ENCODE measurements at places on chromosomes 16 and 17.

GRCh38 chr17:12536472-12536871 lies 129.2 kb upstream of the MYOCD start:
- peak; percentile 44 for DNase-seq

- peak; percentile 3 for DNase-seq
Observed at GRCh38 chr17:67434061-67434525, 57.0 kb downstream of the PITPNC1 start.

- no peak for DNase-seq
Observed at GRCh38 chr17:42560246-42560645, 1.7 kb upstream of the COASY start.

DNA sequence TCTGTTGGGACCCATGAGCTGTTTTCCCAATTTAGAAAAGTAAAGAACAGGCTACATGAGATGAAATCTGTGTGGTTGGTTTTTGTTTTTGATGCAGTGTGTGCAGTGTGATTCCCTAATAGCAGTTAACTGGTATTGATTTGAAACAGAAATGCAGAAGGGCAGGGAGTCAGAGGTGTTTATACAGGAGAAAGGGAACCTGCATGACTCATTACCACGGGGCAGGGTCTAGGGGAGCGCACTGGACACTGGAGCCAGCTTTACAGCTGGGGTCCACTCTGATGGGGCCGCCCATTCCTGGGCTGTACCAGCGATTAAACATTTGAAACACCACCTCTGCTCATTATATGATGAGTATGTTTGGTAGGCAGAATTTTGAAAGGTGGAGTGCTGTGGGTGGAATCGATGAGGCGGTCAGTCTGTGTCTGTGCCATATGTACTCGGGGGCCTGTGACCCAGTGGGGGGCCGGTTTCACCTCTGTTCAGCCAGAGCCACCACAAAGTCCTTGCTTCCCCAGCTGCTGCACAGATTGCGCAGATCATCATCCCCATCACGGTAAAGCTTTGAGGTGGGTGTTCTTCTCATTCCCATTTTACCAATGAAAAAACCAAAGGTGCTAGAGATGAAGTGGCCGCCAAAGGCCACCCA lies 142.5 kb downstream of the CMIP start:
- DNase-seq, result no peak

DNA sequence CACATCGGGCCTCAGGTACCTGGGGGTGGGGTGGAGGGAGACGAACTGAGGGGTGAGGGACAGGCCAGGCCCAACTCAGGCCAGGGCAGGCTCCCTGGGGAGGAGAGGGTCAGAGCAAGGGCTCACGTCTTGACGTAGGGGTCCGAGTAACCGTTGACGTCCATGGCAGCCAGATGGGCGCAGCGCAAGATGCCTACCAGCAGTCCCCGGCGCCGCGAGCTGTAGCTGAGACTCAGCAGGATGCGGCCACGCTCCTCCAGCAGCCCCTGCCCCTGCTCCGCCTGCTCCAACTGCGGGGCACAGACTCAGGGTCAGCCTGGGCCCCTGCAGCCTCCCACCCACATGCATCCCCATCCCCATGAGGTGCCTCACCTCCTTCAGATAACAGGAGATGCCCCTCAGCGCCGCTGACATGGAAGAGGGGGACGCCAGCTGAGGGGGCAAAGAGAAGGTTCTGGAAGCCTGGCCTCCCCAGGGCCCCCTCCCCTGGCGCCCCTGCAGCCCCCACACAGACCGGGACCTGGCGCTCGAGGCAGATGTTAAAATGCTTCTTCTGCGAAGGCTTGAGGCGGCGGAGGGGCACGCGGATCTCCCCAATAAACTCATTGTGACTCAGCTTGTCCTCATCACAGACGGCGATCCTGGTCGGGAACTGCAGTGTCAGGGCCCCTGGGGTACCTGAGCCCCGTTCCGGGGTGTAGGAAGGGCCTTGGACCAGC lies 4.0 kb downstream of the DOC2A start:
- no peak for DNase-seq

DNA sequence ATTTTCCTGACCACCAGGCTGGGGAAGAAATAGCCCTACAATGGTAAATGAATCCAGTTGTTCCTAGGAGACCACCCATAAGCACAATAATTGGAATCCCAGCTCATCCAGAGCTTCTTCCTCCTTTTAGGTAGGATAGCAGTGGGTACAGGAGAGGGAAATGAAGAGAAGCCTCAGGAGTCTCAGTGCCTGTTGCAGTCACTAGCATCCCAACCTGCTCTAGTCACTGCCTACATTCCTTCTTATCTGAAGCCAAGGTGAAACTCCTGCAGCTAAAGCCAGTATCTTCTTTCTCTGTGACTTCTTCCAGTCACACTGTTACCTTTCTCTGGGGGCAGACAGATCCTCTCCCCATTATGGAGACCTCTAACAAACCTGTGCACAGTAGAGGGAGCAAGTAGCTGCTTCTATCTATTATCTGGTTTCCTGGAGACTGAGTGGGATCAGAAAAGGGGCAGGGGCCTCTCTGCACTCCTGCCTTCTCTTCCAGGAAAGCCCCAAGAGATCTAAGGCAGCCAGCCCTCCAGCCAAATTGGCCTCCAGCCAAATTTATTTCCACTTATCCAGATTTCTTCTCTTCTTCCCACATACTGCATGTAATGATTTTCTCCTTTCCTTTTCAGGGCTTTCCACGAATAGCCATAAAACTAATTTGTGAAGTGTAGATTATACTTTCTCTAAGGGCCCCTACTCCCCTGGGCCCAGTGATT lies 85.5 kb downstream of the SSH2 start:
- peak; percentile 20 for DNase-seq

DNA sequence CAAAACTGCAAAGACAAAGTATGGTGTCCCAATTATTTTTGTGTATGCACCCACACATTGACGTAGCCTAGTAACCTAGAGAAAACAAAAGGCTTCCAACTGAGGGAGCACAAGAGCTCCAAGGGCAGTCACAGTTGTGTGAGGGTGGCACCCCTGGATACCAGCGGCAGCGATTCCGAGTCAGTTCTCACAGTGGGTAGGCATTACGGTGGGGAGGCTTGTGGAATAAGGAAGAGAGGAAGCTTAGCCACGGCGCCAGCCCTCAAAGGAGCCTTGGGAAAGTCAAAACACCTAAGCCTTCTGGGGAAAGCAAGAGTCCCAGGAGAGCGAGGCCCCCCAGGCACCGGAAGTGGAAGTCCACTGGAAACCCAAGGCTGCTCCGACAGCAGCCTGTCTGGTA lies 31.0 kb upstream of the ADCY9 start:
- DNase-seq, result no peak

GRCh38 chr17:48026502-48027321 lies 10.9 kb downstream of the COPZ2 start:
- peak; percentile 82 for DNase-seq

GRCh38 chr17:49548051-49548505 lies 27.6 kb upstream of the NXPH3 start:
- no peak for DNase-seq

DNA sequence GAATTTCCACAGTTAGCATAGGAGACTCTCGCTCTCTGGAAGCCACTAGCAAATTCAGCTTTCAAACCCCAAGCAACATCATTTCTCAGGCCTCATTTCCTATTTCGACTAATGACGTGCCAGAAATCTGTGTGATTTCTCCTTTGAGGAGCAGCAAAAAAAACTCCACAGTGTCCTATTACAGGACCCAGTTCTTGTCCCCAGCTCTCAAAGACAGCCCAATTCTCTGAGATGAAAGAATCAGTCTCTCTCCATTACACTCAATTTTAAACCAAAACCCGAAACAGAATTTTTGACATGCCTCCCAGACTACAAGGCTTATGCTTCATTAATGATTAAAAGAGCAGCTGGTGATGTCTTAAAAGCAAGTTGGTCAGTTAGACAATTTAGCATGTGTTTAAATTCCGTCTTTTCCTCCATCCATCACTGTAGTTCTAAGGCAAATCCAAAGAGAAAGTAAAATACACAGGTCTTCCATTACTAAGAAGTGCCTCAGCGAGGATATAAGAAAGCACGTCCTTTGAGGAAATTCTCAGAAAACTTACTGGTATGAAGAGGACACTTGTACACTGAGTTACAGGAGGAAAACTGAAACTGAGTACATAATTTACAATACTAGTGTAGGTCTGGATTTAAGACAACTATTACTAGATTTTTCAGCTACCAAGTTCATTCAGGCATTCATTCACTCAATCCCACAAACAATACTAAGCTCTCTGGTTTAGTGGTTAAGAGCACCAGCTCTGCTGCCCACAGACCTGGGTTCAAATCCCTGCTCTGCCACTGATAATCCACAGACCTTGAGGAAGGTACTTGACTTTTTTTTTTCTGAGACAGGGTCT lies 12.5 kb downstream of the TOM1L2 start:
- peak; percentile 36 for DNase-seq

DNA sequence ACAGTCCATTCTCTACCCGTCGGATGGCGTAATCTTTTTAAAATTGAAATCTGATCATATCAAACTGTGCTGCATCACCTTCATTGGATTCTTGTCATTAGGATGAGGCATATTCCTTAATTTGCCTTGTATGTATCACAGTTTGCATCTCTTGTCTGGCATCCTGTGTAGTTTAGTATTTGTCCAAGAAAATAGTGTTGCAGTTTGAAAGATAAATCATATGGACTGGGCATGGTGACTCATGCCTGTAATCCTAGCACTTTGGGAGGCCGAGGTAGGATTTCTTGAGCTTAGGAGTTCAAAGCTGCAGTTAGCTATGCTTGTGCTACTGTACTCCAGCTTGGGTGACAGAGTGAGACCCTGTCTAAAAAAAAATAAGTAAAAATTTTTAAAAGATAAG lies 5.8 kb upstream of the RSL1D1 start:
- DNase-seq, result peak; percentile 73

- no peak for DNase-seq
Observed at GRCh38 chr17:7493941-7494340, 9.8 kb downstream of the POLR2A start.

- DNase-seq, result no peak
Observed at GRCh38 chr17:56707312-56708219, 114.1 kb downstream of the NOG start.

DNA sequence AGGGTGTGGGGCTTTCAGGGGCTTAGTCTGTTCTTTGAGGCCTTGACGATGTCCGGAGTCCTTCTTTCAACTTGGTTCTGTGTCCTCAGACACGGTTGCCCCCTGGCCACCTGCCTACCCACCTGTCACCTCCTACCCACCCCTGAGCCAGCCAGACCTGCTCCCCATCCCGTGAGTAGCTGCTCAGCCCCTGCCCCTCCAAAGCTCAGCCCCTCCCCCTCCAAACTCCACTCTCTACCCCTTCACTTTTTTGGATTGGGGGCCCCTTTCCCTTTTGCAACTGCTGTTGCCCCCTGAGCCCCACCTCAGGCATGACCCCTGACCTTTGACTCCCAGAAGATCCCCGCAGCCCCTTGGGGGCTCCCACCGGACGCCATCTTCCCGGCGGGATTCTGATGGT lies 1.2 kb downstream of the LAT start:
- DNase-seq, result no peak

- no peak for DNase-seq
Observed at GRCh38 chr17:51355441-51356410, 95.4 kb downstream of the UTP18 start.

DNA sequence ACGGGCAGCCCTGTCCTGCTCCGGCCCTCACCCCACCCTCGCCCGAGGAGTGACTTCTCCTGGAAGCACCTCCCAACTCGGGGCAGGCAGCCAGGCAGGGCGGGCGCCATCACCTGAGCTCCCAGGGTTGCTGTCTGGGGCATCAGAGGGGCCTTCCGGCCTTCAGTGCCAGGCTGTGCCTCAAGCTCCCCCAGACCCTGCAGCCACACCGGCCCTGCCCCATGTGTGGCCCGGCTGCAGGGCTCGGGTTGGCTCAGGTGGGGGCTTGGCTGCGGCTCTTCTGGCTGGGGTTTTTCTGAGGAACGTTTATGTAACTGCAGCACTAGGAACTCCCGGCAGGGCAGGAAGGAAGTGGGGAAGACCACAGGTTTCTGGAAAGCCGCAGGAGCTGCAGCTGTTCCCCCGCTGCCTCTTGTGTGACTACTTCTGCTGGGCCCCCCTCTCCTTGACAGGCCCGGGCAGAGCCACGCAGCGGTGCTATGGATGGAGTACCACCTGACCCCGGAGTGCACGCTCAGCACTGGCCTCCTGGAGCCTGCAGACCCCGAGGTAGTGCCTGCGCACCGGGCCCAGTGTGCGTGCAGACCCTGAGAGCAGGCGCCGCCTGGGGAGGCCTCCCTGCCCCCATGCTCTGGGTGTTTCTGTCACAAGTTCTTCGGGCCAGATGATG lies 45.6 kb downstream of the PRMT7 start:
- DNase-seq, result no peak

- no peak for DNase-seq
Observed at GRCh38 chr17:68540981-68541380, 28.8 kb downstream of the PRKAR1A start.

DNA sequence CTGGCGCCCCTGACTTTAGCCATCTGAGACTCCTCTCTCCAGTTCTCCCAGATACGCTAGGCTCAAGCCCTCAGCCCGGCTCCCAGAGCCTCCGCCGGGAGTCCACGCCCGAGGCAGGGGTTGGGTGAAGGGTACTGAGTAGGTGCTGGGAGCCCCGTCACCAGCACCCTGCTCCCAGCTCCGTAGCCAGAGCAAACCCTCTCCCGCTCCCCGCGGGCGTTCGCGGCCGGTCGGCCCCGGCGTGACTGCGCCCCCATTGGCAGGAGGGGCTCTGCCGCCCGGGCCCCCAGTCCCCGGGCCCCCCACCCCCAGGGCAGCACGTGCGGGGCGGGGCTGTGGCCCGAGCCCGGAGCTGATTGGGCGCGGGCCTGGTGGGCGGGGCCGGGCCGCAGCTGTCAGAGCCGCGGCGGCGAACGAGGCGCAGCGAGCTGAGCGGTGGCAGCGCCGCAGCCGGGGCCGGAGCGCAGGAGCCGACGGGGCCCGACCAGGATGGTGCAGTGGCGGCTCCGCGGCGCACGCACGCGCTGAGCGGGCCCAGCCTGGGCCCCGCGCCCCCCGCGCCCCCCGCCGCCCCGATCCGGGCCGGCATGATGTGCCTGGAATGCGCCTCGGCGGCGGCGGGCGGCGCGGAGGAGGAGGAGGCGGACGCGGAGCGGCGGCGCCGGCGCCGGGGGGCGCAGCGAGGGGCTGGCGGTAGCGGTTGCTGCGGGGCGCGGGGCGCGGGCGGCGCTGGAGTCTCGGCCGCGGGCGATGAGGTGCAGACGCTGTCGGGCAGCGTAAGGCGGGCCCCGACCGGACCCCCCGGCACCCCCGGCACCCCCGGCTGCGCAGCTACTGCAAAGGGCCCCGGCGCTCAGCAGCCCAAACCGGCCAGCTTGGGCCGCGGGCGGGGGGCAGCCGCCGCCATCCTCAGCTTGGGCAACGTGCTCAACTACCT lies at the start of gene SPNS2:
Gene SPNS2 (plus strand): TSS at position 421 of the 937 bp plus-strand sequence. CDS start 167 bp downstream, at position 588.
- no peak for DNase-seq

DNA sequence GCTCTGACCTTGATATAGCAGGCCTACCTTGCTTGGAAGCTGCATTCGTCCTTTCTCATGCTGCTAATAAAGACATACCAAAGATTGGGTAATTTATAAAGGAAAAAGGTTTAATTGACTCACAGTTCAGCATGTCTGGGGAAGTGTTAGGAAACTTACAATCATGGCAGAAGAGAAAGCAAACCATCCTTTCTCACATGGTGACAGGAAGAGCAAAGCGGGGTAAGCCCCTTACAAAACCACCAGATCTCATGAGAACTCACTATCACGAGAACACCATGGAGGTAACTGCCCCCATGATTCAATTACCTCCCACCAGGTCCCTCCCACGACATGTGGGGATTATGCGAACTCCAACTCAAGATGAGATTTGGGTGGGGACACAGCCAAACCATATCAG lies 6.0 kb upstream of the MAPT start:
- no peak for DNase-seq

GRCh38 chr16:73527187-73527586 lies 479.3 kb upstream of the ZFHX3 start:
- no peak for DNase-seq

- DNase-seq, result peak; percentile 65
Observed at GRCh38 chr17:66673668-66674276, 161.1 kb upstream of the CACNG5 start.
